ENCODE measurements at places on chromosomes 11 and 22. TPM values are rescaled to one million over a fixed set of nuclear protein-coding genes. Genes with fewer than 3 reads are reported as not detected.

Gene GRIK4
- total RNA-seq, result 4.3 TPM

Gene ANGPTL5
- total RNA-seq, result 0.23 TPM

GRCh38 chr11:74577181-74577580, 15.2 kb upstream of the POLD3 start:
- DNase-seq, result no peak

GRCh38 chr11:17604915-17605233, 57.8 kb downstream of the OTOG start:
- no peak for DNase-seq

GRCh38 chr11:62958547-62959421, 26.0 kb downstream of the SLC22A6 start:
- DNase-seq, result no peak

Measured in upper lobe of right lung (tissue), 1 donor.